ENCODE measurements at places on chromosomes 2 and 18.

DNA sequence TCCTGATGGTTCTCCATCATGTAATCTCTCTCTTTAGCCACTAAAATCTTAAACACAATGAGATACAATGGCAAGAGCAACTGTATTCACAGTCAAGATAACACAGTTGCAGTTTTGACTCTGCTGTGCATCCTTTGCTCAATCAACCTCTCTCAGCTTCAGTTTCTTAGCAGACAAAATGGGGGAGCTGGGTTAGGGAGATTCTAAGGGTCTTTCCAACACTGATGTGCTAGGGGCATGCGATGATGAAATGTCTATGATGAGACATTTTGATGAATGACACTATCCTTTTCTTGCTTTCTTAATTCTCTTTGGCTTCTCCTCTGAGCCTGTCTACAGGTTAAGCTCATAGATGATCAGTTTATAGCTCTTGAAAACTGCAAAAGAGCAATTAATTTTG is 1.1 kb downstream of the SERPINB10 start:
- DNase-seq = no peak

- no peak for DNase-seq
Measured at GRCh38 chr18:54946149-54946581, 13.1 kb downstream of the CCDC68 start.

GRCh38 chr2:197210430-197210829 is 100.2 kb downstream of the ANKRD44 start:
- DNase-seq = no peak

- no peak for DNase-seq
Measured at GRCh38 chr2:119486196-119486827, 38.0 kb downstream of the SCTR start.

DNA sequence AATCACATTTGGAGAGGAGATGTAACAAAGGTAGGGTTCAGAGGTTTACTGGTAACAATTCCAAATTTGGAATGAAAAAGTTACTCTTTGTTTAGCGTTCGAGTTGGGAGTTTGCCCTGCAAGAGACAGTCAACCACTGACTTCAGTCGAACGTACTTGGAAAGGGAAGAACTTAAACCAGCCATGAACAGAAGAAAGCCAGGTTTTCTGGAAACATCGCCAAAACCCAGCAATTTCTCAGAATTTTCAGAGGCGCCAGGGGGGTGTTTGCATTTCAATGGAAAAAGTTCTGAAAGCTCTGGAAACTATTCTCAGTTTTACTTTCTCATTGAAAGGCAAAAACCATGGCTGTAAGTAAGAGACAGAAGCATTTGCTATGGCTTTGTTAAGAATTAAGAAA is 28.5 kb upstream of the AQP4 start:
- DNase-seq = no peak

DNA sequence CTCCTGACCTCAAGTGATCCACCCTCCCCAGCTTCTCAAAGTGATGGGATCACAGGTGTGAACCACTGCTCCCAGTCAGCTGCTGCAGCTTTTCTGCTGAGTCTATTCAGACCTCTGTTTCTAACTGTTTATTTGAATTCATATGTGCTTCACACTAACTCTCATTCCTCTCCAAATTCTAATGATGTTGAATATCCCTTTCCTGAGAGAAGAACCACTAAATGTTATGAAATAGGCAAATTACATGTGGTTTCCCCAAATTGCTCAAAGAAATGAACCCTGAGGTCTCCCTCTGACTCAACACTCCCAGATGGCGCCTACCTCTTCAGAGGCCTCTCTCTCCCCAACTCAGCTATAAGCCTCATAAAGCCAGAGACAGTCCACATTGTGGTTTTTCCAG is 98.6 kb downstream of the IRS1 start:
- DNase-seq = no peak

DNA sequence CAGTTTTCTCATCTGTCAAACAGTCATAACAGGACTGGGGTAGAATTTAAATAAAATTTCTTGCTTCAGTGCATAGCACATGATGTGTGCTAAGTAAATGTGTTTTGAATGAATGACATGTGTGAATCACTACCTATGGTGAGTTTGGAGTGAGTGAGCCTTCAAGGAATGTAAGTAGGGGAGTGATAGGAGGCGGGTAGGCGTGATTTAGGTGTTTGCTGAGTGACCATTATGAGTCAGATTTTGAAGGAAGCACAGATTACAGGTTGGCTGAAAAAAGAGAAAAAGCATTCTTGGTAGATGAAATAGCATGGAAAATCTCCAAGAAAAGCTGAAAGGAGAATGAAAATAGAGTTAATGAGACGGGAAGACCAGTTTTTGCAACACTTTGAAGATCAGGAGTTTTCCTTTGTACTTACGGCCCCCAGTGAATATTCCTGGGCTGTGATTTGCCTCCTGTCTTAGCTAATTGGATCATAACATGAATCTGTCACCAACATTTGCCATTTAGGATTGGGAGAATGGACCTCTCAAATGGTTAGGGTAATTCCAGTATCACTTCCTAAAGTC is 136.9 kb upstream of the GATA6 start:
- DNase-seq = no peak

DNA sequence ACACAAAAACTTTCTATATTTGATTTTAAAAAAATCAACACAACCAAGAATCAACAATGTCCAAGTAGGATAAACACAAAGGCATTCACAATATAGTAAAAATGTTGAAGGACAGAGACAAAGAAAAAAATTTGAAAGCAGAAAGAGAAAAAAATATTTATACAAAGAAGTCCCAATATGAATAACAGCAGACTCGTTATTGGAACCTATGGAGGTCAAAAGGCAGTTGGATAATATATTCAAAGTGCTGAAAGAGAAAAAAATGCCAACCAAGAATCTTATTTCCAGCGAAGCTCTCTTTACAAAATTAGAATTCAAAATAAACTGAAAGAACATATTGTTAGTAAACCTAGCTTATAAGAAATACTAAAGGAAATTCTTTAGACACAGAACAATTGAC is 859.5 kb downstream of the LRP1B start:
- DNase-seq = no peak

DNA sequence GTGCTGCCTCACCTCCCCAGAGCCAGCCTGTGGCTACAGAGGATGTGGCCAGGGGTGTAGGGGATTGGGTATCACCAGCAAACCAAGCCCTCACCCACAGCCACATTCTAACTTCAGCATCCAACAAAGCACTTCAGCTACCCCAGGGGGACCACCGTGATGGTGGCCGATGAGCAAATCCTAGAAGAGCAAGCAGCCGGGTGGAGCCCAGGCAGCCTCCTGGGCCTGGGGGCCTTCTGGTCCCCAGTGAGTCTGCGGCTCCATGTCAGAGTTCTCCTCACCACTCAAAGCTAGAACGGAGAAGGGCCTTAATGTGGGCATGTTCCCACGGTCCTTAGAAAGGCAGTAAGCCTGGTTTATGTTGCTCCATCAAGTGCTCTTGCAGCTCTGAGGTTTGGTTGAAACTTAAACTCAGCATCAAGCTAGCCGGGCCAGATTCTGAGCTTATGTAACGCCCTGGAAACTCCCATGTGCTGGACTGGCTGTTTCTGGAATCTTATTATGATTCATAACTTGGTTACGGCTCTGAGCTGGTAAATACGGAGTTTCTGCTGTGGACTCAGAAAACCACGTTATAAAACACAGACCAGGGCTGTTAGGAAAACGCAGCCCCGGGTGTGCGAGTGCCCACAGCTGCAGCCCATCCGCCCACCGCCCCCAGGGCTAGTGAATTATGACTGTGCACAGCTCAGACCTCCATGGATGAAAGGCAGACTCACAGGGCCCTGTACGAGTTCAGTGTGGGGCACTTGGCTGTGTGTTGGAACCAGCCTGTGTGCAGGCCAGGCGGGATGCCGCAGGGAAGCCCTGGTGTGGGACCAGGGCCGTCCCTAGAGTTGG is 99.8 kb downstream of the SEPTIN10 start:
- DNase-seq = peak; percentile 20

GRCh38 chr2:47282621-47283272 is 120.2 kb upstream of the MSH2 start:
- no peak for DNase-seq
